ENCODE measurements at places on chromosomes 1 and 21.

DNA sequence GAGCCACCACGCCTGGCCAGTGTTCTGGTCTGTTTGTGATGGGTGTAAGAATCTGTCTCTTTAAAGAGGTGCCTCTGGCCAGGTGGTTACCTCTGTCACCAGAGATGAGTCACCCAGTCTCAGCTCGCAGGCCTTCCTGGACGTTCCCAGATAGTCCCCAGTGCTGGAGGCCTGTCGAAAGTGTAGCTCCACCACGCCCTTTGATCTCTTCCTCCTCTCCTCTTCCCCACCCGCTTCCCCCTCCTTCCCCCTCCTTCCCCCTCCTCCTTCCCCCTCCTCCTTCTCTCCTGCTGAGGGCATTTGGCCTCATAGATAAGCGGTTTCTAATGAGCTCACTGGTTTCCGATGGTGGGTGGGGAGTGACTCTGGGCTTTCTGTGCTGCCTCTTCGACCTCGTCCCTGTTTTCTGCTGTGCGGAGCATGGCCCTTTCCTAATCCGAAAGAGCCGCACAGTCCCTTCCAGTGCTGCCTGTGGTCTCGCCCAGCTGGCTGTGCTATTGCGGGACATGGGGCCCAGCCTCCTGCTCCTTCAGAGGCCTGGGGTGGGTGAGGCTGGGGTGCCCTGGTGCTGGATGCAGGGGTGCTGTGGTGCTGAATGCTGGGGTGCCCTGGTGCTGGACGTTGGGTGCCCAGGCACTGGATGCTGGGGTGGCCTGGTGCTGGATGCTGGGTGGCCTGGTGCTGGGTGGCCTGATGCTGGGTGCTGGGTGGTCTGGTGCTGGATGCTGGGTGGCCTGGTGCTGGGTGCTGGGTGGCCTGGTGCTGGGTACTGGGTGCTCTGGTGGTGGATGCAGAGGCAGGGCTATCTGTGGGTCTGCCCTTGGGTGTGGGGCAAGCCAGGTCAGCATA, 19.2 kb downstream of the AGPAT3 start:
- DNase-seq: no peak

GRCh38 chr1:18151436-18152122, 44.0 kb downstream of the IGSF21 start:
- DNase-seq: no peak

- DNase-seq: no peak
Observed at GRCh38 chr1:48556186-48556850, 84.3 kb upstream of the SPATA6 start.

GRCh38 chr21:44074315-44074958, 32.8 kb upstream of the PWP2 start:
- DNase-seq: no peak

DNA sequence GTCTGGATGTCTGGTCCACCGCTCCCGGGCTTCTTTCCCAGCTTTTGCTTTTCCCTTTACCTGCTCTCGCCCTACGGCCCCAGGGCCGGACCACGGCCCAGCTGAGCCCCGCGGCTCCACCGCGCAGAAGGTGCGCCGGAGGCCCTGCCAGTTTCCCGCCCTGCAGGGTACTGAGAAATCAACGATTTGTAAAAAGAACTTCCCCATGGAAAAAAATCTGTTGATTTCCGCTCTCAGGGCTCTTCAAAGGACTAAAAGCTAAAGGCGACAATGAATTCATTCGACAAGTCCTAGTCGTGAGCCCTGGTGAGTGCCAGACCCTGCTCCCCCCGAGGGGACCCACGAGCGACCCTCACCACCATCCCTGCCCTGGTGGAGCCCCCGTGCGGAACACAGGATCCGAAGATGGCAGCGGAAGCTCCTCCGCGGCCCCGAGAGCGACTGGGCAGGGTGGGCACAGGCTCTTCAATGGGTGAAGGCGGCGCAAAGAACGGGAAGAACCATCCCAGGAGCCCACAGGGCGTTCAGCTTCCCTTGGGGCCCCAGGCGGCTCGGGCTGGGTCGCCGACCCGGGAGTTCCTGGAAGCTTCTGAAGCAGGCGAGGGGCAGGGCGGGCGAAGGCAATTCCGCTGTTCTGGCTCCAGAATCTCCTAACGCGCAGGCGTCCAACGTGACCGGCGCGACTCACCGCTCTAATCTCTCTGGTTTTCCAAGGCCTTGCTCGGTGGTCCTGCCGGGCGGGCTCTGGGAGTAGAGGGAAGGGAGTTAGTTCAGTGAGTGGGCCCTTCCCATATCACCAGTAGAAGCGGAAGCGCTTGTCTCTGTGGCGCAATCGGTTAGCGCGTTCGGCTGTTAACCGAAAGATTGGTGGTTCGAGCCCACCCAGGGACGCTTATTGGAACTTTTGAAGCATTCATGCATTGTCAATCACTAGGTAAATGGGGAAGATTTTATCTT, 6.6 kb upstream of the RNU1-2 start:
- DNase-seq: no peak
